ENCODE measurements at places on chromosomes 7 and 10.

GRCh38 chr7:1807821-1808600, 137.9 kb downstream of the ELFN1 start:
- no peak for DNase-seq

DNA sequence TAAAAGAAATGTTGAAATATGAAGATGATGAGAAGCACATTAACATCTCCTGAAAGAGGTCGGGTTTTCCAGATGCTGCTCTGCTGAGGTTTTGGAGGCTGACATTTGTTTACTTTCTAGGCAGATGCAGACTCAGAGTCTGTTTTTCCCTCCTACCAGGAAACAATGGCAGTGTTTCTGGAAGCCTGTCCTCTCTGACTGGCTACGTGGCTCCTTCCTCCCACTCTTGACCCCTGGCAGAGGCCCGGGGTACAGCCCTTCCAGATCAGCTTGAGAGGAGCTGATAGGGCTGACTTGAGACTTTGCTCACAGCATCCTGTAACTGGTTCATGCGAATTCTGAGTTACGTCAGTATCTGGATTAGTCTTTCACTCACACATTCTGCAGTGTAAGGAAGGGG, 41.1 kb upstream of the IL15RA start:
- no peak for DNase-seq

DNA sequence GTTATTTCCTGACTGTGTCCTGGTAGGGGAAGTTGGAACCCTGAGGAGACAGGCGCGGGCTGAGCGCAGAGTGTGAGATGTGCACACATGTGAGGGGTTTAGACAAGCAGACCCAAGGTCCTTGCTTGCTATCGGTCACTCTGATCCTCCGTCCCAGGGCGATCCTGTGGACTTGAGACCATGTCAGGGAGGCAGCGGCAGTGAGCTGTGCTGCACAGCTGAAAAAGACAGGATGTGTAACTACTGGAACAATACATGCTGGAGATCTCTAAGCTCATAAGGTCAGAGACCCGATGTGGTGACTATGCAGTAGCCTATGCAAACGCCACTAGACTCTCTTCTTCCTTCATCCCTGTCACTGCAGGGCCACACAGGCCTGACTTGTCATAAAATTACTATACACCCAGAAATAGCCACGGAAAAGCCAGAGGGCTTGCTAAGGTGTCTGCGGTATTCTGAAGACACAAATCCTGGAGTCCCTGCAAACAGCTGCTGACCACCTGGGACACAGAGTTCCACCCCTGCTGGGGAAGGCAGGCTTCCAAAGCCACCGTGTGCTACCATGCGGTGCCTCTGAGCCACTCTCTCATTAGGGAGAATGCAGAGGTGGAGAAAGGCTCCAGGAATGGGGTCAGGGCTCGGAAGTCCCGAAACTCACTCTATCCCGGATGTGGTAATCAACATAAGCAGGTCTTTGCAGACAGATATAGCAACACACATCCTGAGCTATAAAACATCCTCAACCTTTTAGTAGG, 91.1 kb upstream of the DDC start:
- no peak for DNase-seq

DNA sequence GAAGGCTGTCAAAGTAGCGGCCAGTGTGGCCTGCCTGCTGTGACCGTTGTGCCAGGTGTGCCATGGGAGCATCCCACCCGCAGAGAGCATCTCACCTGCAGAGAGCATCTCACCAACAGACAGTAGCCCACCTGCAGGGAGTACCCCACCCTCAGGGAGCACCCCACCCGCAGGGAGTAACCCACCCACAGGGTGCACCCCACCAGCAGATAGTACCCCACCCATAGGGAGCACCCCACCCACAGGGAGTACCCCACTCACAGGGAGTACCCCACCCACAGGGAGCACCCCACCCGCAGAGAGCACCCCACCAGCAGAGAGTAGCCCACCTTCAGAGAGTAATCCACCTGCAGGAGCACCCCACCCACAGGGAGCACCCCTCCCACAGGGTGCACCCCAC, 476.5 kb downstream of the TCERG1L start:
- DNase-seq: no peak
